ENCODE measurements at places on chromosomes 11 and 22.
A peak's percentile ranks its signal among the peaks of the same experiment; 100 is the strongest.

- DNase-seq = no peak
Measured at GRCh38 chr22:50640857-50641647, 13.1 kb upstream of the ARSA start.

GRCh38 chr11:105609341-105609781 lies 512 bp upstream of the GRIA4 start:
- DNase-seq = peak; percentile 20

GRCh38 chr11:132058211-132058772 lies 687.9 kb downstream of the NTM start:
- DNase-seq = no peak

GRCh38 chr22:45584121-45584570 lies 81.5 kb downstream of the FBLN1 start:
- no peak for DNase-seq

GRCh38 chr11:102886999-102887398 lies 12.2 kb upstream of the MMP12 start:
- no peak for DNase-seq

DNA sequence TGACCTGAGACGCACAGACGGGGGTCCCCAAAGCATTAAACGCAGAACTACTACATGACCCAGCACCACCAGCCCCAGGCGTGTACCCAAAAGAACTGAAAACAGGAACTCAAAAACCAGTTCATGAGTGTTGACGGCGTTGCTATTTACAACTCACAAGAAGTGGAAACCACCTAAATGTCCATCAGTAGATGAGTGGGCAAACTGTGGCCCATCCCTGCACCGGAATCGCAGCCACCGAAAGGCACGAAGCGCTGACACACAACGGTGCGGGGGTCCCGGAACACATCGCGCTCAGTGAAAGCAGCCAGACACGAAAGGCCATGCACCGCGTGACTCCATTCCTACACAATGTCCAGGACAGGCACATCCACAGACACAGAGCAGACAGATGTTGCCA lies 79.2 kb downstream of the TRMU start:
- no peak for DNase-seq

DNA sequence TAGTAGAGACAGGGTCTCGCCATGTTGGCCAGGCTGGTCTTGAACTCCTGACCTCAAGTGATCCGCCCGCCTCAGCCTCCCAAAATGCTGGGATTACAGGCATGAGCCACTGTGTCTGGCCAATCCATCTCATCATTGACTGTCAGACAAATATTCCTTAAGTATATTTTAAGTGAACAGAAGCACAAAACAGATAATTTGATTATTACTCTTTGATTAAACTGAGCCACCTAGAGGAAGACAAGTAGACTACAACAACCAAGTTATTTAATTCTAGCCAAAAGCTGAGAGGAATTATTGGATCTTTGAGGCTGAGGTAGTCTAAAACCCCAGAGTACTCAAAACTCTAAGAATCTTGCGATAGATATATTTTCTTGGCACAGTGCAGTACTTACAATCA lies 1.2 kb downstream of the ACRV1 start:
- DNase-seq = no peak
